Cortex of kidney (tissue), 1 donor: ENCODE measurements at places on chromosomes 11 and 22.

DNA sequence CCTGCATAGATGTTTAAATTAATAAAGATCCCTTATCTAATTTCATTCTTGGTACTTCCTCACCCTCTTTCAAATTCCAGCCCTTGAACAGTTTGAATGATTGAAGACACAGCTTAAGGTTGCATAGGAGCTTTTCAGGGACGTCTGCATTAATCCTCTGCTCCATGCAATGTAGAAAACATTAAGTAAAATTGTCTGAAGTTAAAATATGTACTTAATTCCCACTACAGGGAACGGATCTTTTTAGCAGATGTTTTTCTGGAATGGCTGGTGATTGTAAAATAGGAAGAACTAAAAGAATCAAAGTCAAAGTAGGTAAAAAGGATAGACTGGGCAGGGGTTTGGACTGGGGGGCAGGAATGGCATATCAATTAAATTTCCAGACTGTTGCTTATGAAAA lies 58.9 kb downstream of the ABTB2 start:
- DNase-seq: no peak

- DNase-seq: no peak
Observed at GRCh38 chr22:28027453-28028448, 108.7 kb upstream of the PITPNB start.

GRCh38 chr11:132792341-132793140 lies 739.8 kb downstream of the OPCML start:
- DNase-seq: no peak

DNA sequence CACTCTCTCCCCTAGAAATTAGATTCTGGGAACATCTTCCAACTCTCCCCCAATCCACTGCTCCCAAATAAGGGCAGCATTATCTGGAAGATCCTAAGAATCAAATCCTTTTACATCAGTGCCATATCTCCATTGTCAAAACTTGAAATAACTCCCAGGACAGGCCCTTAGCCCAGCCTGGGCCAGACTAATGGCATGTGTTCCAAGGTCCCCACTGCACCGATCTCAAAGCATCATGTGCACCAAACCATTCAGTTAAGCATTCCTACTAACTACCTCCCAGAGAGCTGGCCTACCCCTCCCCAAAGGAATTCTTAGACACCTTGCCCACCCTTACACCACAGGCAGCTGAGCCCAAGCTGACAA lies 44.2 kb upstream of the POU2AF1 start:
- no peak for DNase-seq

DNA sequence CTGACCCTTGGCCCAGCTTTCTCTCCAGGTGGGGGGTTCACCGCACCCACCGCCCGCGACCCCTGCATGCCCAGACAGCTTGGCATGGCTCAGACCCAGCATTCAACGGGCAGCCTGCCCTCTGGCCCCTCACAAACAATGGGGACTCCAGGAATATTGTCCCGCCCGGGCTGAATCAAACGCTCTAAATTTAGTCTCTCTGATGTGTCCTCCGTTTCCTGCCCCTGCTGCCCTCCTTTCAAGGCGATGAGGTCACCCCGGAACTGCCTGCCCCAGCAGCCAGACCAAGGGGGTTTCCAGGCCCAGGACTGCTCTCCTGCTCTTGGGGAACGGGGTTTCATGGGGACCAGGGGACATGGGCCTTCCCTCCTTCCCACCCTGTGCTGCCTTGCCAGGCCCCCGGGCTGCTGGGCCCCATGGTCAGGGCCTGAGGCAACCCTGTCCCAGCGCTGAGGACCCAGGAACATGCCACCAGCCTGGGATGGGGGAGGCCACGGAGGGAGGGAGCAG lies 10.1 kb upstream of the PDGFB start:
- DNase-seq: no peak

- no peak for DNase-seq
Observed at GRCh38 chr22:23388517-23388890, 191.6 kb downstream of the IGLL1 start.
